ENCODE measurements at places on chromosomes 4 and X.

- DNase-seq = no peak
These were observed 164.2 kb downstream of the MAB21L2 start for GRCh38 chr4:150746156-150746555.

DNA sequence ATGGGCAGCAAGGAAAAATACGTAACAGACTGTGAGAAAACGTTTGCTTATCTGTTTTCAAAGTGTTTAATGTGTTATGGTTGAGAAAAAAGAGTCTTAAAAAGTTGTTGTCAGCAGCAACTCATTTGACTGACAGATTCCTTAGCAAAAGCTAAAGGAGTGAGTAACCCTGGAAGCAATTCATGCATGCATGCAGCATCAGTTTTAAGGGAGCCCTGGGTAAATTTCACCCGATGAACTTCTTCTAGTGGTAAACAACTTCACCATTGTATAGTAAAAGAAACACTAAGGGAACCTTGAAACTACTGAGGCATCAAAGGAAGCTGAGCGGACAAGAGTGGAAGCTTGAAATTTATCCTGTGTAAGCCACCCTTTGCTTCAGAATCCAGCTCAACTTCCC lies 583.2 kb upstream of the INTU start:
- DNase-seq = no peak

GRCh38 chr4:54318904-54319303 lies 89.8 kb downstream of the PDGFRA start:
- DNase-seq = no peak

DNA sequence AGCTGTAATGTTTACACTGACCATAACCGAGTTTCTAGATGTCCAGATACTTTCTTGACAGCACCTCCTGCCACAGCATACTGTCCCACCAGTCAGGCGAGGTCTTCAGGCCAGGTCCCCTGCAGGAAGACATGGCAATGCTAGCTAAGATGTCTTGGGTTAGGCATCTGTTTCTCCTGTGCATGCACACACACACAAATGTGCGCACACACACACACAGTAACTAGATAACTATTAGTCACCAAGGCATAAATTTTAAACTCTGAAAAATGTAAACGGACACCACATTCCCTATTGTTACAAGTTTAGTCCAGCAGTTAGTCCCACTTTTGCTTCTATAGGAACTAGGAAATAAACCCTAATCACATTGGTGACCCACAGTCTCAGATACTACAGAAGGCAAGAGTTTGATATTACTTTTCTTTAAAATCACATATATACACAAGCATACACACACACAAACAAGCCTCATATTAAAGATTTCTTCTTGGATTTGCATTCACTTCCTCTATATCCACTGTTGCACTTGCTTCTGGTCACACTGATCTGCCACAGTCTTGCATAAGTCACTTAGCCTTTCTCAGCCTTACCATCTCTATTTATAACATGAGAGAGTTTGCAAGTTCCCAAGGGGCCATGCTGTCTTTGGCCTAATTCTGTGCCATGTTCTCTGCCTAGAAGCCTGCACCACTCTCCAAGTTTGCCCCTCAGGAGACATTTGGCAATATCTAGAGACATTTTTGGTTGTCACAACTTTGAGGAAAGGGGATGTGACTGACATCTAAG lies 32.2 kb downstream of the IL21 start:
- DNase-seq = no peak

GRCh38 chr4:159144112-159144694 lies 41.3 kb downstream of the RAPGEF2 start:
- no peak for DNase-seq

- no peak for DNase-seq
These were observed 70.6 kb downstream of the MGST2 start for GRCh38 chr4:139736274-139736660.

DNA sequence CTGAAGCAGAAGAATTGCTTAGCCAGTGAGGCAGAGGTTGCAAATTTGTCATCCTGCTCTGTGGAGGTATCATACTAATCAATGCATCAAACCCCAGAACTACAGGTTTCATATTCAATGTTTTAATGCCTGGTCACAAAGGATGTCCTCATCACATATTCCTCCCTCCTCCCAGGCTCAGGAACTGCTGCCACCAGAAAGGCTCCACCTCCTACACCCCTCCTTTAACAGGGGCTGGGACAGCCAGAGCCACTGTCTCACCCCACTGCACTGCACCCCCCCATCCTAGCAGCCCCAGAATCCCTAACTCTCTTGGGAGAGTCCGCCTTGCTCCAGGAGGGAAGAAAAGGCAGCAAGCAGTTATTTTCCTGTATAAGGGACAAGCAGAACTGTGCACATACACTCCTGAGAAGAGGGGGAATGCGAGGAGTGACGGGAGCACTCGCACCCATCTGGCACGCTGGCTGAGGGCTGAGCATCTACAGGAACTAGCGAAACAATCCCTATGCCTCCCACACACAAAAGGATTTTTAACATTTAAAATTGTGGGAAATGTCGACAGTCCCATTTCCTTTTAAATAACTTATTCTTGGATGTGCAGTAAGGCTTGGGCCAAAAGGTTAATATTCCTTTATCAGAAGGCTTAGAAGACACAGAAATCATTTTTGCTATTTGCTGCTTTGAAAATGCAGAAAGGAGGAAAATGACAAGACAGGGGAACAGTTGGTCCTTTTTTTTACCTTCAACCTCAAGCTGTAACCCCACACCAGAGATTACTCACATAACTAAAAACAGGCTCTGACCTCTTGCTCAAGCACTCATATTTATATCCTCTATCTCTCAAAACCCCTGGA lies 27.8 kb downstream of the CD99L2 start:
- DNase-seq = no peak

Measured in stimulated activated CD4-positive, alpha-beta T cell treated with anti-CD3 and anti-CD28 coated beads, Interleukin-2, amount 100 ng/mL, for 4 hours (primary cell).